DND-41 (cell line): ENCODE measurements at places on chromosomes 5 and 9.

GRCh38 chr5:73111536-73111935, 8.8 kb upstream of the TMEM171 start:
- no peaks in the 10 kb centered on the region for H3K36me3 ChIP-seq
- H3K27me3 ChIP-seq: peaks cover 3% of the 10 kb centered on the region
- no peak overlapping the region for H3K27ac ChIP-seq
- no peak overlapping the region for H3K4me3 ChIP-seq
- H3K4me1 ChIP-seq: no peaks in the 10 kb centered on the region
- no peak for DNase-seq

DNA sequence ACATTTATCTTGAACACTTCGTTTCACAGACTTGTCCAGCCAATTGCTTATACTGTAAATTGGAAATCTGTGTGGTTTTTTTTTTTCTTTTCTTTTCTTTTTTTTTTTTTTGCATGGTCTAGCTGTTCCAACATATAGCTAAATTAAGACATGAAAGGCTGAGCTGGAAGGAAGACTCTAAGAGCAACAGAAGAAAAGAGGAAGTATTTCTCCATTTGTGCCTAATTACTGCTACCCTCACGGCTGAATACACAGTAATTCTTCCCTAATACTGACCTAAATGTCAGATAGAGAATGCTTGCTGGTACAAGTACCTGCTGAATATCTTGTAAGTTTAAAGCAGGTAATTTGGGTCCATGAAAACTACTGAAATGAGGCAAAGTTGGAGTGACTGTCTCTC, 11.0 kb upstream of the HAPLN1 start:
- H3K27ac ChIP-seq: no peak overlapping the region
- H3K27me3 ChIP-seq: no peaks in the 10 kb centered on the region
- H3K36me3 ChIP-seq: no peaks in the 10 kb centered on the region
- H3K4me1 ChIP-seq: no peaks in the 10 kb centered on the region
- no peak for DNase-seq

GRCh38 chr5:147733075-147733474, 49.5 kb downstream of the JAKMIP2 start:
- no peak overlapping the region for H3K27ac ChIP-seq
- no peaks in the 10 kb centered on the region for H3K4me1 ChIP-seq
- H3K27me3 ChIP-seq: no peaks in the 10 kb centered on the region
- H3K4me3 ChIP-seq: no peak overlapping the region
- DNase-seq: no peak
- H3K36me3 ChIP-seq: no peaks in the 10 kb centered on the region

DNA sequence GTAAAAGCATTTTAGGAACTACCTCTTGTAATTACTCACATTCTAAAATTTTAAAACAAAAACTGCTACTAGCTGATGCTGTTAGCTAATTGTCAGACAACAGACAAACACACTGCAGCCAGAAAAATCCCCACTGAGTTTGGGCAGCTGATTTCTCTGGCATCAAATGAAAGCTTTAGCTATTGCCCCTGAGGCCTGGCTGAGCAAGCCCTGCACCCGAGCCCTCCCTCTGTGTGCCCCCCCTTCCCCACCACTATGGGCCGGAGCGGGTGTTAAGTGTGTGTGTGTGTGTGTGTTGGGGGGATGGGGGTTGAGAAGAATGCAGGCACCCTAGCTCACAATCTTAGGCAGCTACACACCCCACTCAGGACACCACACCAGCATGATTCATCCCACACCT, 2.4 kb downstream of the NEUROG1 start:
- no peaks in the 10 kb centered on the region for H3K36me3 ChIP-seq
- H3K27ac ChIP-seq: no peak overlapping the region
- no peak for DNase-seq
- H3K27me3 ChIP-seq: peaks cover 9% of the 10 kb centered on the region
- no peaks in the 10 kb centered on the region for H3K4me1 ChIP-seq

- DNase-seq: no peak
- H3K27ac ChIP-seq: no peak overlapping the region
- no peaks in the 10 kb centered on the region for H3K27me3 ChIP-seq
- H3K4me3 ChIP-seq: no peak overlapping the region
- H3K4me1 ChIP-seq: no peaks in the 10 kb centered on the region
Observed at GRCh38 chr5:91118796-91119195, 264.3 kb downstream of the ARRDC3 start.
